Mesothelial cell of epicardium (in vitro differentiated cells): ENCODE measurements at places on chromosomes 12 and 14.

- no peak for DNase-seq
Observed at GRCh38 chr12:103499571-103499970, 3.8 kb upstream of the C12orf42 start.

DNA sequence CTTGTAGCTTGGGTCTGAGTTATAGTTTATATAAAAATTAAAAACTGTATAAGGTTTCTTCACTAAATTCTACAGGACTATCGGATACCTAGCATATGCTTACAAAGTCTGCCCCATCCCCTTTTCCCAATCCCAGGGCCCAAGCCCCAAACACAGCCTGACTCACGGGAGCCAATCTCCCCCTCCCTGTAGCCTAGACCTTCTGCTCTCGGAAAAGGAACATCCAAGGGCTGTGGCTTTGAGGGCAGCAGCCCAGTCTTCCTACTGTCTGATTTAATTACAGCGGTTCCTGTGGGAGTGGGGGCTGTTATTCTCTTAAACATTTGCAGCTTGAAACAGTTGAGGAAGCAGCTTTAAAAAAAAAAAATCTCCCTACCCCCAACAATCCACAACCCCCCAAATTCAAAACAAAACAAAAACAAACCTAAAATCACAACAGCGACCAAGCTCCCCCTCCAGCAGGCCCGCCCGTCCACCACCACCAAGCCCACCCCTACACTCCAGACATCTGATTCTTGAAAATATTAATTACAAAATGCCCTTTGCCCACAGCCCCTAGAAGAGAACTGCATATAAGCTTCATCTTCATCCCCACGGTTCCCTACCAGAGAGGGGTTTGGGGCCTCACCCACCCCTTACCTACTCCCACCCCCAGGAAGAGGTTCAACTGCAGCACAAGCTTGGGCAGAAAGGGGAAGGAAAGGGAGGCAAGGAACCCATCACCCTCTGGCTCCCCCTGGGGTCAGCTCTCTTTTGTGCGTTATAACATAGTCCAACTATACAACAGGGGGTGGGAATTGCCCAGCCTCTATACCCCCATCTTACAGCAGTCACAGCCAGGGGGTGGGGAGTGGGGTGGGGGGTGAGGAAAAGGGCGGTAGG, 1.1 kb upstream of the PRKAG1 start:
- no peak for DNase-seq

DNA sequence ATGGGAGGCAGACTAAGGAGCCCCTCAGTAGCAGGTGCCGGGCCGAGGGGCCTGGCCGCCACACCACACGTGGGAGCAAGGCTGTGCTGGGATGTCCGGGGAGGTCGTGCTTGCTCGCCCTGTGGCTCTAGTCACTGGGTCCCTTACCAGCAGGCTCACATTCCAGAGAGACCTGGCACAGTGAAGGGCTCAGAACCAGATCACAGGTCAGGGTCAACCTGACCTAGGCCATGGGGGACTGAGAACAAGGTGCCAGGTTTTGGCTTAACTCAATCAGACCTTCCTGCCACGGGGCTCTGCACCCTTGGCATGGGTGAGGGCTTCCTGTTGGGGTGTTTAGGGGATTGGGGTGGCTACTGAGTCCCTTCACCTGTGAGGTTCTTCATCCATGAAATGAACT, 22.3 kb downstream of the DEGS2 start:
- no peak for DNase-seq

GRCh38 chr12:131147894-131148293, 194.2 kb downstream of the ADGRD1 start:
- DNase-seq, result no peak

DNA sequence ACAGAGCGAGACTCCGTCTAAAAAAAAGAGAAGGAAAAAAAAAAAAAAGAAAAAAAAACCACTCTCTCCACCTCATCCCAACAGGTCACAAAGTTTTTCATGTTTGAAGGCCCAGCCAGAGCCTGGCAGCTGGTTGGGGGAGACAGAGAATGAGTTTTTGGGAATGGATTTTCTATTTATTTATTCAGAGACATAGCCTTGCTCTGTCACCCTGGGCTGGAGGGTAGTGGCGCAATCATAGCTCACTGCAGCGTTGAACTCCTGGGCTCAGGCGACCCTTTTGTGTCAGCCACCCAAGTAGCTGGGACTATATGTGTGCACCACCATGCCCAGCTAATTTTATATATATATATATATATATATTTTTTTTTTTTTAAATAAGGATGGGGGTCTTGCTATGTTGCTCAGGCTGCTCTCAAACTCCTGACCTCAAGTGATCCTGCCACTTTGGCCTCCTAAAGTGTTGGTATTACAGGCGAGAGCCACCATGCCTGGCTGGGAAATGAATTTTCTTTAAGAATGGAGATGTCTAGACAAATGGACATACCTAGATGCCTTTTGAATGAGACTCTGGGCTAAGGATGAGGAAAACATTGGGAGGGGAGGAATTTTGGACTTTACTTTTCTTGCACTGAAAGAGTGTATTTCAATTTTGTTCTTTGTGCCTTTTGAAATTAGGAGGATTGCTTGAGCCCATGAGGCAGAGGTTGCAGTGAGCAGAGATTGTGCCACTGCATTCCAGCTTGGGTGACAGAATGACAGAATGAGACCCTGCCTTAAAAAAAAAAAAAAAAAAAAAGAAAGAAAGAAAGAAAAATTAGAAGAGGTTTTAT, 16.9 kb upstream of the PPP1R1A start:
- DNase-seq, result no peak

- DNase-seq, result no peak
Observed at GRCh38 chr12:39886106-39886505, 219.8 kb downstream of the SLC2A13 start.

DNA sequence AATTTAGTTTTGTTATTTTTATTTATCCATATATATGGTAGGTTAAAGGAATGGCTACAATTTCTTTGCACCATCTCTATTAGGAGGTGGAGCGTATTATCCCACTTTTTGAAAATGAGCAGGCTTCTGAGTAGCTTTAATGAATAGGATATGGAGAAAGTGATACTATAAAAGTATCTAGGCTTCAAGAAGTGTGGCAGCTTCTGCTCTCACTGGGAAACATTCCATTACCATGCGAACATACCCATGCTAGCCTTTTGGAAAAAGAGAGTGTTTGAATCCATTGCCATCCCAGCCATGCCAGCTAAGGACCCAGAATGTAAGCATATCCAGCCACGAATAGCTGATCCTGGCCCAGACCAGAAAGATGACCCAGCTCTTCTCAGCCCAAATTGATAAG, 107.3 kb downstream of the SLC38A4 start:
- no peak for DNase-seq

- DNase-seq, result no peak
Observed at GRCh38 chr12:95731519-95731958, 59.0 kb downstream of the NTN4 start.

DNA sequence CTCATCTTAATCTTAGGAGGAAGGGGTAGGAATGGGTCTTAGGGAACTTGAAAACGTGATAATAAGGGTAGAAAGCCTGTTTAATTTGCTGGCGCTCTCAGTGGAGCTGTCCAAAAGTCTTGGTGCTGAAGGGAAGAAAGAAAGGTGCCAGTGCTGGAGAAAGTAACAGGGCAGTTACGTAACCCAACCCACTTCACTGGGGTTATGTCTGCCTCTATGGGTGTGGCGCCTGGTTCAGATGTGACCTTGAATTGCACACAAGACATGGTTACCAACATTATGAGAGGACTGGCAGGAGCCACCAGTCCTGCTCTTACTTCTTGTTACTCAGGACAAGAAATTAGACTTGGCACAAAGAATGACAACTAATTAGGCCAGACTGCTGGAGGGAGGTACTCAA, 18.6 kb upstream of the GPATCH2L start:
- DNase-seq, result no peak

DNA sequence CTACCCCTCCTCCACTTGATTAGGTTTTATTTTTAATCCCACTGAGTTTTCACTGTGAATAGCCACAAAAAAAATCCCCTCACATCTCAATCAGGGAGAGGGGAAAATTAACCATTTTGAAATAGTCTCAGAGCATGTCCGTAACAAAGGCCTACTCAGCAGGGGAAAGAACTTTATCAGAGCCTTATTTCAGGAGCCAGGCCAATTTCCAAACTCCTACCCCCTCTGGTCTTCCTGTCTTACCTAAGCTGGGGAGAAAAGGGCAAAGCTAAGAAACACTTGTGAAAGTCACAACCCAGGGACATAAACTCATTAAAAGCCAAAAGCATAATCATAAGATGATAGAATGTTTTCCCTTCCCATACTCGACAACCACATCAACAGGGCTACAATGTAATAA, 260.3 kb upstream of the DIO3 start:
- DNase-seq, result no peak

- no peak for DNase-seq
Observed at GRCh38 chr12:121005346-121005815, 10.9 kb downstream of the C12orf43 start.

DNA sequence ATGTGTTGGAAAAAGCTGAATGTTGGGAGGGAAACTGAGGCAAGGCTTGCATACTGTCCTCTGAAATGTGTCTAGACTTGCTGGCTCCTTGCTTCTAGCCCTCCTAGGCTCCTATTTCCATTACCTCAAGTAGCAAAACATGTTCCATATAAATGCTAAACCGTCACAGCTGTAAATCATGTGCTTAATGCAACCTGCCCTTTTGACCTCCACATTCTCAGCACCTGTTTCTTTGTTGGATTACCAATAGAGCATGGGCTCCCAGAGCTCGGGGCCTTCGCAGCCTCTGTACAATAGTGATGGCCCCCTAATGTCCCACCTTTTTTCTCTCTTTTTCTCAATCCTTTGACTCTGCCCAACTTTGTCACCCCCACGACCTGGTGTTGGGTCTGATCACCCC, 23.3 kb downstream of the RERGL start:
- no peak for DNase-seq

- DNase-seq, result no peak
Observed at GRCh38 chr14:75445963-75446362, 18.1 kb downstream of the JDP2 start.

- no peak for DNase-seq
Observed at GRCh38 chr12:56927281-56927680, 6.9 kb downstream of the SDR9C7 start.

- no peak for DNase-seq
Observed at GRCh38 chr12:56061982-56062381, 18.0 kb upstream of the ERBB3 start.

- DNase-seq, result no peak
Observed at GRCh38 chr12:131698286-131698685, 12.6 kb upstream of the SFSWAP start.

GRCh38 chr12:104502638-104503037, 45.9 kb downstream of the CHST11 start:
- DNase-seq, result no peak

DNA sequence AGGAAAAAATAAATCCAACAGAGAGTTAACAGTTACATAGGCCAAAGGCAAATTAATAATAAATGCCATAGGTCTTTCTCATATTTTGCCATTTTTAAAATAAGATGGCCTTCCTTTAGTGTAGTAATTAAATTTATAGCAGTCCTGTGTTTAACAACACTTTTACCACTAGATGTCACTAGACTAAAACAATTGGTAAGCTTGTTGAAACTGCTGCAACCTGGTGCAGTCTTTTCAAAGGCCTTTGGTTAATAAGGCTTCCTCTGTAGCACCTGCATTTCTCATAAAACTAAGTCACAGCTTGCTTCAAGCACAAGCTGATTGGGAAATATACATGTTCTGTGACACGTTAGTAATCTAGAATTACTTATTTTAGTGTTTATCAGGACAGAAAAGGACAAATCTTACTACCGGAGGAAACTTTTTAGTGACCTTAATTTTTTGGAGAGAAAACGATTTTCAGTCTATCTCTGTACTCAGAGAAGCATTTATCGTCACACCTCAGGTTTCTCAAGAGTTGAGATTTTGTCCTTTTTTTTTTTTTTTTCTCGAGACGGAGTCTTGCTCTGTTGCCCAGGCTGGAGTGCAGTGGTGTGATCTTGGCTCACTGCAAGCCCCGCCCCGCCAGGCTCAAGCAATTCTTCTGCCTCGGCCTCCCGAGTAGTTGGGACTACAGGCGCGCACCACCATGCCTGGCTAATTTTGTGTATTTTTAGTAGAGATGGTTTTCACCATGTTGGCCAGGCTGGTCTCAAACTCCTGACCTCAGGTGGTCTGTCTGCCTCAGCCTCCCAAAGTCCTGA, 20.0 kb downstream of the BORCS5 start:
- DNase-seq, result no peak

DNA sequence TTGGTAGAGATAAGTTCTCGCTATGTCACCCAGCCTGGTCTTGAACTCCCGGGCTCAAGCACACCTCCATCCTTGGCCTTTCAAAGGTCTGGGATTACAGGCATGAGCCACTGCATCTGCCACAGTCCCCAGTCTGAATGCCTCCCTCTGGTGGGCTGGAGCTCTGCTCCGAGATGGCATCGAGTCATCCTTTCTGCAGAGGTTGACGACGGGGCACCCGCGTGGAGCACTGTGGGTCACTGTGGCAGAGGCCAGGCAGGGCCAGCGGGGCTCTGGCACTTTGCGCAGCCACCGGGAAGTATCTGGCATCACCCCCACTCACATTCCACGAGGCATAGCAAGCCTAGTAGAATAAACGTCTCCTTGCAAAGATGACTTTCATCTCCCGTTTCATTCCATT, 163.3 kb upstream of the DIO3 start:
- no peak for DNase-seq

GRCh38 chr14:77000340-77001270, 27.9 kb downstream of the IRF2BPL start:
- DNase-seq, result no peak

GRCh38 chr12:88310069-88310468, 168.0 kb downstream of the TMTC3 start:
- DNase-seq, result no peak

DNA sequence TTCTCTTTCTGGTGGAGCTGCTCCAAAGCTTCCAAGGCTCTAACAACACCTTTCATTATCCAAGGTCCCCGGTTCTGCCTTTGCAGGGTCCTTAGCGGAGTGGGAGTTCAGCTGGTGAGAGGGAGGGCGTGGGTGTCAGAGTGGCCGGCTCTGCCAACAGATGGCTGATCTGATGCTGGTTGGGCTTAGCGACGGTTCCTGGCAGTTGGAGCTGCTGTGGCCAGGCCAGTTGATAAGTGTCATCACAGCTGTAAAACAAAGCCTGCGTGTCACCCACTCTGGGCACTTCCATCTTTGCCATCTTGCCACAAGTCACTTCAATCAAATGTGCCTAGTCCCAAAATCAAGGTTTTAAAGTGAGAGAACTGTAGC, 36.3 kb downstream of the RIN3 start:
- no peak for DNase-seq

- no peak for DNase-seq
Observed at GRCh38 chr12:57094208-57095160, 5.6 kb downstream of the NAB2 start.

- no peak for DNase-seq
Observed at GRCh38 chr12:43937947-43938346, 102.1 kb downstream of the TMEM117 start.

- DNase-seq, result no peak
Observed at GRCh38 chr12:48972952-48973483, 1.5 kb upstream of the WNT10B start.

- no peak for DNase-seq
Observed at GRCh38 chr12:116352315-116352835, 74.9 kb upstream of the MED13L start.

DNA sequence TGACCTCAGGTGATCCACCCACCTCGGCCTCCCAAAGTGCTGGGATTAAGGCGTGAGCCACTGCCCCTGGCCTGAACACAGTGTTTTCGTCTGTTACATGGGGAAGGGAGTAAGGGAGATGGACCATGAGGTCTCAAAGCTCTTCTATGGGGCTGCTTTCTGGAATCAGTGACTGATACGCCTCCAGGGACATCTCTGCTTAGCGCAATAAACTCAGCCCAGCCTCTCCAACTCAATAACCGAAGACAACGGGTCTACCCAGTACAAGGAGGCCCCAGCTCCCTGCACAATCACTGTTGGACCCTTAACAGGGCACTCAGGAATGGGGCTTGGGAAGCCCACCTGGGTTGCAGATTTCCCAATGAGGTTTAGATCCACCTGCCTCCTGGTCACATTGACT, 42.6 kb upstream of the CHGA start:
- DNase-seq, result no peak
